Glutamatergic neuron (in vitro differentiated cells): ENCODE measurements at places on chromosomes 3 and 15. TPM values are rescaled to one million over a fixed set of nuclear protein-coding genes. Genes with fewer than 3 reads are reported as not detected.

- DNase-seq, result no peak
Observed at GRCh38 chr3:22474706-22475445, 723.9 kb upstream of the ZNF385D start.

DNA sequence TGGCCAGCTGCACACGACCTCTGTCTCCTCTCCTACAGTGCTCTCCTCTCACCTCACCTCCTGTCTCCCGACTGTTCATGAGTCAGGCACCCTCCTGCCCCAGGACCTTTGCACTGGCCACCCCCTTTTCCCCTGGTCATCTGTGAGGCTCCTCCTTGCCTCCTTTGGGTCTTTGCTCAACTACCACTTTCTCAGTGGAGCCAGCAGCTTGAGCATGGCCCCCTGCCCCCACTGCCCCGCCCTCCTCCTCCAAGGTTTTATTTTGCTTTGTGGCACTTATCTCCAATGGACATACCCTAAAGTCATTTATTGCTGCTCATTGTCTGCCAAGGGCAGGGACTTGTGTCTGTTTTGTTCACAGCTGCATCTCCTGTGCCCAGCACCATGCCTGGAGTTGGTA, 64.3 kb downstream of the MGLL start:
- DNase-seq, result no peak

DAZL gene
- total RNA-seq, result 0.51 TPM

ZNF385D gene
- 42.9 TPM for total RNA-seq

ALDH1A3 gene
- 2.8 TPM for total RNA-seq
